ENCODE measurements at places on chromosomes 5 and 9.

GRCh38 chr5:91384671-91385430, 1.7 kb upstream of the ARRDC3 start:
- DNase-seq, result peak; percentile 27

DNA sequence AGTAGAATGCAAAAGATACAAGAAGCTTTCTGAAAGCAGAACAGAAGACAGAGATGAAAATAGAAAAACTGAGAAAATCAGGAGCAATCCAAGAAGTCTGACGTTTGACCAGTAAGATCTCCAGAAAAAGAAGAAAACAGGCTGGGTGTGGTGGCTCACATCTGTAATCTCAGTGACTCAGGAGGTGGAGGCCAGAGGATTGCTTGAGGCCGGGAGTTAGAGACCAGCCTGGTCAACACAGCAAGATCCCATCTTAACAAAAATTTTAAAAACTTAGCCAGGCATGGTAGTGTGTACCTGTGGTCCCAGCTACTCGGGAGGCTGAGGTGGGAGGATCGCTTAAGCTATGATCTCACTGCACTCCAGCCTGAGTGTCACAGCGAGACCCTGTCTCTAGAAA, 15.9 kb downstream of the RETREG1 start:
- DNase-seq, result no peak

- no peak for DNase-seq
Measured at GRCh38 chr5:170678811-170679210, 104.7 kb upstream of the GABRP start.

GRCh38 chr5:155368490-155368889, 354.9 kb downstream of the KIF4B start:
- no peak for DNase-seq

DNA sequence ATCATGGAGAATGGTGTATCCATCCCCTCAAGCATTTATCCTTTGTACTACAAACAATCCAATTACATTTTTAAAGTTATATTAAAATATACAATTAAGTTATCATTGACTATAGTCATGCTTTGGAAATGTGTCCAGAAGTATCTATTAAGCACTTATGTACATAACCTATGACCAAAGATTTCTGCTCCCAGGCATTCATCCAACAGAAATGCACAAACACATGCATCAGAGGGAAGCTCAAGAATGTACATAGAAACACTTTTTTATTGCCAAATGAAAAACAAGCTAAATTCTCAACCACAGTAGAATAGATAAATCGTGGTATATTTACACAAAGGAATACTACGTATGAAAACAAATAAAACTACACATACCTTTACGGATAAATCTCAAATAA, 700.5 kb upstream of the ZNF608 start:
- no peak for DNase-seq

DNA sequence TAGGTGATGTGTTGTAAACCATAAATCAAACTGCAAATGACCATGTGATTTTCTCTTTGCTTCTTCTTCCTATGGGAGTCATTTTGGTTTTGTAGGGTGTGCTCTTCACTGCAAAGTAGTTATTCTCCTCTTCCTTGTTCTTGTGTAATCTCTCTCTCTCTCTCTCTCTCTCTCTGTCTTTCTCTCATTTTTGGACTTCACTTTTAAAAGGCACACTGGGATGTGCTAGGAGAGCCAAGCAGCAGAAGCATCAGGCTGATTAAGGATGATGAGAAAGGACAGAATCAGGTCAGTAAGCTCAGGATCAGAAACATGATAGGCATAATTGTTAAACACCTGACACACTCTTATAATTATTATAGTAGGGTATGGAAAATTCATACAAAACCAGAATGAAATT, 505.3 kb upstream of the ZNF608 start:
- no peak for DNase-seq

DNA sequence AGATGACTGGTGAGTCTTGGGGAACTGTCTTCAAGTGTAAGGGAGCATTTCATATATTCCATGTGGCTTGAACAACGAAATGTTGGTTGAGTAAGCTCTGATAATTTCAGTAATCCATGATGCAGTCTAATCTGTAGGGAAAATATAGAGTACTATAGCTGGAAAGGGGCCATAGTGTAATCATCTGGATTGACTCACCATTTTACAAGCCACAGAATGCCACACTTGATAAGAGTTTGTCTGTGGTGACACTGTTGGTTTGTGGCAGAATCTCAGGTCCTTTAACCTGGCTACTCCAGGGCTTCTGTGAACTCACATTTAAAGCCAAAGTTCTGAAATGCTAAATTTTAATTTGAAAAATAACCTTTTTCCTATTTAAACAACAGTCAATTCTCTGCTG, 16.3 kb upstream of the MAML1 start:
- DNase-seq, result no peak

DNA sequence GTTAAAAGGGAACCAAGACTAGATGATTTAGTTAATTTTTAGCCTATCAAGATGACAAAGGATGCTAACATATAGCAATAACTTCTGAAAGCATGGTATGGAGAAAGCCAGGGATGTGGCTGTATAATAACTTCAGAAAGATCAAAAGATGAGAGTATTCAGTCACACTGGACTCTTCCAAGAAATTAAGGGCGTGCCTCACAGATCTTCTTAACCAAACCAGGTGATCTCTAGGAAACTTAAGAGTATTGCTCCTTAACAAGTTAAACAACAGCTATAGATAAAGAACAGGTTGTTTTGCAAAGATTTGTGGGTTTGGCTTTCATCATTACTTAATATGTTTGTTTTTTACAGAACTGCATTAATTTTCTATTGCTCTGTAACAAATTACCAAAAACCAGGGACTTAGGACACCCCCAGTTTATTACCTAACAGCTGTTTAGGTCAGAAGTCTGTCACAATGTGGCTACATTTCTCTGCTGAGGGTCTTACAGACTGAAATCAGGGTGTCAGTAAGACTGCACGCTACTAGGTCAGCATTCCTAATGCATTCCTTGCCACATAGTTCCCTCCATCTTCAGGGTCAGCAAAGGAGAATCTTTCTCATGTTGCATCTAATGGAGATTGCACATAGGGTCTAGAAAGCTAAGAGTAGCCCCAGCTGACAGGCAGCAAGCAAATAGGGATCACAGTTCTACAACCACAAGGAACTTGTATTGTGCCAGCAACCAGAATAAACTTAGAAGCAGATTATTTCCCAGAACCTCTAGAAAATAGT, 113.8 kb downstream of the WDR70 start:
- no peak for DNase-seq

GRCh38 chr5:157566902-157567489, 8.6 kb downstream of the ADAM19 start:
- no peak for DNase-seq

GRCh38 chr9:95670122-95670521, 153.4 kb upstream of the PTCH1 start:
- no peak for DNase-seq

DNA sequence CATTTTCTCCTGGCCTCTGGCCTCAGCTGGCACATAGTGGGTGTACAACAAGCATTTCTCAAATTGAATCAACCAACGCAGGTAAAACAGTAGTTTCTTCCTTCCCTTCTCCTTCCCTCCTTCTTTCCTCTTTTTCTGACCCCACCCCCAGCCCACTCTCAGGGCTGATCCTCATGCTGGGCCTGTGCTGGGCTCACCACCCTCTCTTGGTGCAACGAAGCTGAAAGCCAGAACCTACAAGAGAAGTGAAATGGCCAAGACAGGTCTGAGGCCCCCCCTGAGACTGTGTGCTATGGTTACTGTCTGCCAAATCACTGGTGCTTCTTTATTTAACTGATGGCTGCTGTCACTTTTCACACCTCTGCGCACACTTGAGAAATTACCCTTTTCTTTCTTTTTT, 53.0 kb upstream of the BOD1 start:
- no peak for DNase-seq

- no peak for DNase-seq
Measured at GRCh38 chr5:164672931-164673694, 1167.7 kb downstream of the MAT2B start.

GRCh38 chr9:93217706-93218105, 33.8 kb downstream of the WNK2 start:
- DNase-seq, result no peak

GRCh38 chr5:176373100-176373818, 8.0 kb downstream of the ARL10 start:
- DNase-seq, result no peak

GRCh38 chr5:54222336-54222735, 88.0 kb downstream of the ARL15 start:
- DNase-seq, result no peak

DNA sequence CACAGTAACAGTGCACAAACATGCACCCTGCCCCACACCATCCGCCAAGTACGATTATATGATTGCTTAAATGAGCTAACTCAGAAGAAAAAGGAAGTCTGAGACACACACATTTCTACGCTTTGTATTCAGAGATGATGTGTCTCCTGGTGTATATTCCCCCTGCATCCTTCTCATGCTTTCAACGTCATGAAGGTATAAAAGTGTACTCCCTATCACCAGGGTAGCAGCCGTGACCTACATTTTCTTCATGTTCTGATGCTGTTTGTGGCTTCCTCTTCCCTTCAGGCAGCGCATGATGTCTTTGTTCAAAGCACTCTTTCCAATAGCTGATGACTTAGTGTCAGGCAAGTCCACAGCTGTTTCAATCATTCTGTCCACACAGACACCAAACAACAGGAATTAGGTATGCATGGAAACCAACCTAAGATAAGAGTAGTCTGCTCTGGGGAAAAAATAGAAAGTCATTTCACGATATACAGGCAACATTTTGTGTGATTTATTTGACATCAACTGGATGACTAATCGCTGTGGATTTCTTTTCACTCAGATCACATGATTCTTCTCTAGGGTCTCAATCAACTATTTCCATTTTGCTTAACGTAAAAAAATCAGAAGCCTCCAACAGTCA, 269.4 kb upstream of the PTGER4 start:
- DNase-seq, result no peak

- no peak for DNase-seq
Measured at GRCh38 chr5:116814626-116815385, 240.2 kb upstream of the SEMA6A start.

DNA sequence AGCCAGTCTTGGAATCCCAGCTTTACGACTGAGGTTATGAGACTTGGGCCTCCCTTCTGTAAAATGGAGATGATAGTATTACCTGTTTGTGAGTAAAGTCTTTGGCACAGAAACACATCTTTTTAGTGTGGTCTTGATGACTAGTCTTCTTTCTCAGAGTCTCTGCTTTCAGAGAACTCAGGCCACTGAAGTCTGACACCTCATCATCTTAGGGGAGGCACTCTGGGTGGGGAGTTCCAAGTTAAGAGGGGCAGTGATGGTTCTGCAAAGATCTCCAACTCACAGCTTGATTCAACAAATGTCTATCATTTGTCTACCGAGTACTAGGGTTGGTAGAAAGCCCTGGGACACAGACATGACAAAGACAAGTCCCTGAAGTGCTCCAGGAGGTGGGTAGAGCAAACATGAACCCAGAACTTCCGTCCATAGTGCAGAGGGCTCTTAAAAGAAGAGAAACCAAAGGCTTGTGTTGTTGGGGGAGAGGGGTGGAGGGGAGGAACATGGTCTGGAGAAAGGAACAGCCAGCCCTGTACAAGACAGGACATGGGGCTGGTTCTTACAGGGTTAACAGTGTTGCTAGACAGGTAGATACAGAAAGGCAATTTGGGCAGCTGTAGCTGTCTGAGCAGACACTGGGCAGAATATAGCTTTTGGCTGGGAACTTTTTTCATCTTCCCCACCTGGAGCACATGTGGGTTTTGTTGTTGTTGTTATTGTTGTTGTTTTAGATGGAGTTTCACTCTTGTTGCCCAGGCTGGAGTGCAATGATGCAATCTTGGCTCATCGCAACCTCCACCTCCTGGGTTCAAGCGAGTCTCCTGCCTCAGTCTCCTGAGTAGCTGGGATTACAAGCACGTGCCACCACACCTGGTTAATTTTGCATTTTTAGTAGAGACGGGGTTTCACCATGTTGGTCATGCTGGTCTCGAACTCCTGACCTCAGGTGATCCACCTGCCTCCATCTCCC, 2.6 kb upstream of the CD14 start:
- DNase-seq, result no peak

- no peak for DNase-seq
Measured at GRCh38 chr5:157157293-157157891, 8.7 kb downstream of the GARIN3 start.

DNA sequence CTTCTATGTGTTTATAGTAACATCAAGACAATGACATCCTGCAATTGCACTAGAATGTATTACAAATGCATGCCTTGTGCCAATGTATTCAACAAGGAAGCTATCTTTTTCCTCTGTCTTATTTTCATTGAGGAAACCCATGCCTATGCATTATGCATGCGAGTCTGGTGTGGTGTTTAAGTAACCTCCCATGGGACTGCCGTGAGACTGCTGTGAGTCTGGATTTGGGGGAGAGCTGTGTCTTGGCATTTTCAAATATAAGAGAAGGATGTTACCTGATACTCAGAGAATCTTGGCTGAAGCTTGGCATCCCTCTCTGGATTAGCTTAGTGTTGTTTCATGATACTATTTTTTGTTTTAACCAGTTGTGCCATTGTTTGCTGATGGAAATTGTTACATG, 98.3 kb downstream of the F2RL2 start:
- no peak for DNase-seq

- DNase-seq, result no peak
Measured at GRCh38 chr5:84014966-84015365, 294.3 kb upstream of the HAPLN1 start.

- DNase-seq, result no peak
Measured at GRCh38 chr9:85243977-85244376, 497.8 kb downstream of the AGTPBP1 start.

DNA sequence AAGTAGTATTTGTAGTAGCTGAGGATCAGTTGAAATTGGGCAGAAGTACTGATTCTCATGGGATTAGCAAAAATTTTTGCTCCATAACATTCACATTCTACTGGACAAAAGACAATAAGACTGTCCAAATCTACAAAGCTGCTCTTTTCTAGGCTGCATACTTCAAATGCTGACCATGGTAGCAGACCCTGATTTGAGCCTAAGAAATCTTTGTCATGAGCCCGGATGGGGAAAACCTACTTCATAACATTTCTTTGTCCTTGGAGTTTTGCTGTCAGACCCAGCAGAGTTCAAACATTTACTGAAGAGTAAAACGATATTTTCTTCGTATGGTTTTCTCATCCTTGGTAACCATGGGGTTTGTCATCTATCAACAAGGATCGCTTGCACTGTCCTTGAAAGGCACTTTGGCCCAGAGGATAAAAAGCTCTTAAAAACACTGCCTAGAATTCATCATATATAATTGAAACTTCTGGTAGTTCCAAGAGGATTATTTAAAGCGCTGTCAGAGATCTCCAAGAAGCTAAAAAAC, 216.9 kb downstream of the CAVIN4 start:
- no peak for DNase-seq

- DNase-seq, result no peak
Measured at GRCh38 chr5:36740259-36740898, 134.0 kb downstream of the SLC1A3 start.

GRCh38 chr5:43275391-43275790, 37.8 kb downstream of the HMGCS1 start:
- DNase-seq, result no peak

DNA sequence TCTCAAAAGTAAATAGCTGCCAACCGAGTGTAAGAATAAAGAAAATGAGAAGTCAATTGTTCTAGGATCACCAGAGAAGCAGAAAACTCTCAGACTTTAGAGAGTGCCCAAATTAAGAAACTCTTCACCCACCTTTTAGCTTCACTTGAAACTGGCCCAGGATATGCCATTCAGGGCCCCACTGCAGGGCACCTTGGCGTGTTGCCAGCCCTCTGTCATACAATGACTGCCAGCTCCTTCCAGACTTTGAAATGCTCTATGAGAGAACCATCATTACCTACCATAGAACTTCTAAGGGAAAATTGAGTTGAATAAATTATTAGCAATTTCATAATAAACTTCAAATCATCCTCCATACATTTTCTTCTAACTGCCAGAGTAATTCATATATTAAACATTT, 240.5 kb downstream of the CETN3 start:
- no peak for DNase-seq

All from GM06990 (cell line).